ENCODE measurements at places on chromosomes 11 and 22.

GRCh38 chr11:68312780-68313573, 586 bp downstream of the LRP5 start:
- no peak for DNase-seq

- DNase-seq = no peak
Measured at GRCh38 chr11:12184699-12185098, 74.3 kb downstream of the MICAL2 start.

GRCh38 chr11:1485504-1485885, 1.1 kb downstream of the MOB2 start:
- no peak for DNase-seq

- DNase-seq = no peak
Measured at GRCh38 chr11:34341931-34342533, 15.8 kb downstream of the ABTB2 start.

GRCh38 chr11:10694486-10695239, 1.1 kb upstream of the IRAG1 start:
- DNase-seq = no peak

DNA sequence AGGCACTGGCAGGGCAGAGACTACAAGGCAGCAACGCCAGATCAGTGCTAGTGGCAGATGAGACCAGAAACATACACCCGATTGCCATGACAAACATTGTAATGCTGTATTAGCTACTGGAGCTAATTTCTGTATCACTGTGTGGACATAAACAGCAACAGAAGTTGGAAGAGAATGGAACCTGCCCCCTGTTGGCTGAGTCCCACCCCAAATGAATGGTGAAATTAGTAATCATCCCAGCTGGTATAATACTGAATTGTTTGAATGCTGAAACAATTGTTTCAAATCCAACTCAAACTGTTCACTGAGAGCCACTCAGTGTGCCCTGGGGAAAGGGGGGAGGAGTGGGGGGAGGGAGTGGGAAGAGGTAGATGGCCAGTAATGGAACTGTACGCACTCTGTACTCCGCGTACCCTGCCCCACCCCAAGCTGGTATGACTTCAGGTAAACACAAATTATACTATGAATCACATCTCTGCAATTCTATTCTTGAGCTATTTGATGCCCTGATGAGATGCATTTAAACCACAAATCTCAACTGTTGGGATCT, 11.2 kb upstream of the BIRC3 start:
- no peak for DNase-seq

GRCh38 chr11:130611791-130612251, 163.4 kb downstream of the ADAMTS15 start:
- DNase-seq = no peak

- no peak for DNase-seq
Measured at GRCh38 chr11:57728829-57729228, 12.5 kb upstream of the SELENOH start.

- no peak for DNase-seq
Measured at GRCh38 chr11:77522215-77522614, 48.3 kb upstream of the PAK1 start.

DNA sequence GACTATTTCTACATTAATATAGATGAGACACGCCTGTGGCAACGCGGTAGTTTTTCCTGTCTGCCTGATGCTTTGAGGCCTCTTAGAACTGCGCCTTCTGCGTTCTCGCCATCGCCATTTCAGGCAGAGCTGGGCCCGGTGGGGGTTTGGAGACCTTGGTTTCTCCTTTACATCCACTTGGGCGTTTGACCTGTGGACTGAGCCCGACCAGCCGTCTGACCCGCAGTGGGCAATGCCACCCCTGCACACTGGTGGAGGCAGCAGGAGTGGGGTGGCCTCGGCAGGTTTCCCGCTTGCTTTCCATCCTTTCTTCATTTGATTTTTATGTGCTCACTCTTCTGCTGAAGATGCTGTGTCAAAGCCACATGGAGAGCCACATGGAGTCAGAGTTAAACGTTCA, 130.4 kb downstream of the TBC1D22A start:
- DNase-seq = no peak

Data from T-helper 1 cell (primary cell).